ENCODE measurements at places on chromosomes 1 and 21.

GRCh38 chr1:155052439-155053395 is 1.6 kb downstream of the ADAM15 start:
- DNase-seq: peak; percentile 37

DNA sequence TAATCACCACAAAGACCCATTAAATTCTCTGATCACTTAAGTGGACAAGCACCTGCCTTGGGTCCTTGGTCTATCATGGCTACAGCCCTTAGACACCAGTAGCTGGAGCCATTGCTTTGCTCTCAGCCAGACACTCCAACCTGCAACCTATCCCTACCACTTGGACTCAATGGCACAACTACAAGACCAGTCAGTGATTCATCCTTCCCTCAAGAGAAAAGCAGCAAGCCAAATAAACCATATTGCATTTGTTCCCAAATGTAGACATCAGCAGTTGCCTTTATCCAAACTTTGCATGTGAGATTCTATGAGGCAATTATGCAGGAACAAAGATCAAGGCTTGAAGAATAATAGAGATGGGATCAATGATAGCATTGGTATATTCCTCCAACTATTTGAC is 263.4 kb downstream of the HHIPL2 start:
- no peak for DNase-seq

DNA sequence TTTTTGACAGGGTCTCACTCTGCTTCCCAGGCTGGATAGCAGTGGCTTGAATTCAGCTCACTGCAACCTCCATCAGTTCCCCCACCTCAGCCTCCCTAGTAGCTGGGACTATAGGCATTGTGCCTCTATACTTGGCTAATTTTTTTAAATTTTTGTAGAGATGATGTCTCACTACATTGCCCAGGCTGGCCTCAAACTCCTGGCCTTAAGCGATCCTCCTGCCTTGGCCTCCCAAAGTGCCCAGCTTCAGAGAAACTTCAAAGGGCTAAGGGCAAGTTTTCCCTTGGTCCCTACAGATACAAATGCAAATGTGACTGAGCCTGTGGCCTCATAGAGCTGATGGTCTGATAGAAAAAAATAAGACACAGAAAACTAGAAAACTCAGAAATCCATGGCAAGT is 52.9 kb upstream of the PRRC2C start:
- DNase-seq: no peak

- DNase-seq: no peak
Measured at GRCh38 chr21:34227386-34227852, 136.4 kb upstream of the KCNE2 start.

- no peak for DNase-seq
Measured at GRCh38 chr1:107572674-107573211, 392.2 kb downstream of the VAV3 start.

GRCh38 chr1:78102082-78102481 is 56.3 kb downstream of the GIPC2 start:
- DNase-seq: no peak

DNA sequence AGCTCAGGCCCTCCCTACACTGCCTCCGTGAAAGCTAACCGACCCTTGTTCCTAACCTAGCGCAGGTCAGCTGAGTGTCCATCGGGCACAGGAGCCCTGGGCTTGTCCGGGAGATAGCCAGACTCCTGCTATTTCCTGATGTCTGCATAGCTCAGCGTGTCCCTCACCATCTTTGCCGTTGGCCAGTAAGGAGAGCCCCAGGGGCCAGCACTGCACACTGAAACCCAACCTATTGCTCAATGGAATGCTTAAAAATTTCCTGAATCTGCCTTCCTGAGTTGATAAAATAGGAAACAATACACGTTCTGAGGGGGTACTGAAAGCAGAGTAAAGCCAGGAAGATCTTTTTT is 2.2 kb downstream of the RUNX1 start:
- DNase-seq: no peak

- no peak for DNase-seq
Measured at GRCh38 chr1:214854126-214854875, 228.2 kb upstream of the KCNK2 start.

DNA sequence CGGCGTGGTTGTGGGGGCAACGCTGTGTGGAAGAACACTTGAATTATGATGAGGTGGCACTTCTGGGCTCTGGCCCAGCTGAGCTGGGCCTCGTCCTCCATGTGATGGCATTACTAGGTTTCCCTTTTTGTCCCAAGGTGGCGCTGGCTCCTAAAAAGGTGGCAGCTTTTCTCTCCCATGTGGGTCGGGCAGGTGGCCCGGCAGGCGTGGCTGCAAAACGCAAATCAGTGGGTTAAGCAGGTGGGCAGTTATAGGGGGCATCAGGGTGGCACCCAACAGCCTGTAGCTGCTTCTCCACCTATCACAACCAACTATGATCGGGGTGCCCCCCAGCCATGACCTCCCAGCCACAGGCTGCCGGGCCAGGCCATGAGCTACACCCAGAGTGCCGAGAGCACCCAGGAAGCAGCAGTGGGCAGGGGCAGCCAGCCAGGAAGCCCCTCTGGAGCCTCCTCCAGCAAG is 59.6 kb downstream of the KCNAB2 start:
- no peak for DNase-seq

- no peak for DNase-seq
Measured at GRCh38 chr21:34531399-34531798, 19.4 kb upstream of the KCNE1 start.

DNA sequence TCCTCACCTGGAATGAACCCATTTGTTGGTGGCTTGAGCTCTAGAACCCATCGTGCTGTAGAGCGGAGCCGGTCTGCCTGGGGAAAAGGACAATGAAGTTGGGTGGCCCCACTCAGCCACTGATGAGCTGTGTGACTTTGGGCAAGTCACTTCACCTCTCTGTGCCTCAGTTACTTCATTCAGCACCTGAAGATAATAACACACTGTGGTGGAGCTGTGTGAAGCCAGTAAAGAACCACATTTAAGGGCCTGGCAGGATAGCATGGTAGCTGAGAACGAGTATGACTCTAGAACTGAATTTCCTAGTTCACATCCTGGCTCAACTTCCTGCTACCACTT is 37.1 kb downstream of the EPHB2 start:
- DNase-seq: no peak

DNA sequence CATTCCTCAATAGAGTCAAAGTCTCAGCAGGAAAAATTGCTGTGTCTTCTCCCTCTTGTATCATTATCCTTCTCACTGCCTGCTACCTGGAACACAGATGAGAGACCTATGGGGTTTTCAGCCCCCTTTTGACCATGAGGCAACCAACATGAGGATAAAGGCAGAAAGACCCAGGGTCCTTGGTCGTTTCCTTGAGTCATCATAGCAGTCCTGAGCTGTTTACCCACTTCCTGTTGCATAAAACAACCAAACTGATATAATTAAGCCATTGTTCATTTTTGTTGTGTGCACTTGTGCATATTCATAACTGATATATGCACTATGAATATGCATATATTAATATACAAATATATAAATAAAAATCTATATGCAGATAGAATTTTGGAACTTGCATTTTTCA is 188.3 kb upstream of the MAP1LC3C start:
- no peak for DNase-seq

DNA sequence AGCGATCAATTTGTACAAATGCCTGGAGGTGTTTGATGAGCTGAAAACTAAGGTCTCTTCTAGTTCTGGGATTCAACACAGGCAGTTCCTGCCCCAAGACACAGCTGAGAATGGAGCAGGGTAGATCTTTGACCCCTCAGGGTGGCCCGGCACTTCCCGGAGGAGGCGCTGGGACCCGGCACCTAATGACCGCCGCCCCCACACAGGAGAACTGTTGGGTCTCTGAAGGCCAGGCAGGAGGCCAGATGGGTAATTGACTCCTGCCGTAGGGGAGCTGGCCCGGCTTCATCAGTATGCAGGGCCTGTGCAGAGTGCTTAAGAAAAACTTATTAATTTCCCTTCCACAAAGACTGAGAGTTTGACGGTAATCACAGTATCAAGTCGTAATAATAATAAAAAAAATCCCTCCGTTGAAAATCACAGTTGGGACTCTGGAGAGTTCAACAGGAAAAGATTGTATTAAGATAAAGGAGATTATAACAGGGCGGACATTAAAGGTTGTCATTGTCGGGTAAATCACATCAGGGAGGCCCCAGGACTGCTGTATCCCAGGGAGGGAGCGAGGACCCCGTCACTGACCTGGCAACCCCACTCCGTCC is 51.7 kb downstream of the UBIAD1 start:
- DNase-seq: no peak

DNA sequence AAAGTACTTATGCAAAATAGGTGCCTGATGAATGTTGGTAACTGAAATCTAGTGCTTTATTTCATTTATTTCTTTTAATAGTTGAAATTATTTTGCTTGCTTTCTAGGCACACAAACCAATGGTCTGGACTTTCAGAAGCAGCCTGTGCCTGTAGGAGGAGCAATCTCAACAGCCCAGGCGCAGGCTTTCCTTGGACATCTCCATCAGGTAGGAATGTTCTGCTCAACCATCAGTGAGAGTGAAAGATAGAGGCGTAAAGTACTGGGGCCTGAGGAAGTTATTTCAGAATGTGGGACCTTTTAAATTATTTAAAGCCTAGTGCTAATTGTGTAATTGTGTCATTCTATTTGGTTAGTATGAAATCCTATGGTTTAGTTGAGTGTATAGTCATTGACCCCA is 144.7 kb downstream of the POU2F1 start:
- no peak for DNase-seq
